ENCODE measurements at places on chromosomes 5 and 9.

DNA sequence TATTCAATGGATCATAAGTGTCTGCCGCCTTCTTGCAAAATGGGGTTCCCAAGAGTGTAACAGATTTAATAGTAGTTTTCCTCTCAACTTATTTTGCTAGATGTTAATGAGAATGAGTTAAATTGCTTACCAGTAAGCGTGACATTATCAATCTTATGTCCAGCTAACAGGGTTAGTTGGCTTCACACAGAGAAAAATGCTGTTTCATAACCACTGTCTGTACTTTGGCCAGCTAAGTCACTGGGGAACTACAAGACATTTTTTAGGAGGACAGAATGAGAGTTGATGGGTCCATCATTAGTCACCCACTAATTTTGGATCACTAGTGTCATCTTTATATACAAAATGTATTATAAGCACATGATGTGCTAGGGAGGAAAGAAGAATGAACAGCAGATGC is 1.4 kb downstream of the CDC37L1 start:
- no peak for DNase-seq

DNA sequence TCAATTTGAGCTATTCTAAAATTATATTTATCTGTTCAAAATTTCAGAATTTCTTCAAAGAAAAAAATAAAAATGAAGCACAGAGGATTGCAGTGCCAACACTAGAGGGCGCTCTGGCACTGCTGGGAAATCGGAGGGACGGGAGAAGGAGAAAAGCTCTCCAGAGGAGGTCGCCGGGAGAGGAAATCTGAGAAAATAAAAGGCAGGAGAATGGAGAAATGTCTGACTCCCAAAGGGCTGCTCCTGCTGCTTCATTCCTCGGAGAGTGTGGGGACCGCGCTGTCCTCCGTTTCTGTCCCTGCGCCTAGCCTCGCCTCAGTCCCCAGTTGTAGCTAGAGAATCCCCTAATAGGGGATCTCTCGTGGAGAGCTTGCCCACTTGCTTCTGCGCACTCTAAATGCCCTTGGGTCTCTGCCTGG is 40.0 kb upstream of the ARSB start:
- peak; percentile 26 for DNase-seq

DNA sequence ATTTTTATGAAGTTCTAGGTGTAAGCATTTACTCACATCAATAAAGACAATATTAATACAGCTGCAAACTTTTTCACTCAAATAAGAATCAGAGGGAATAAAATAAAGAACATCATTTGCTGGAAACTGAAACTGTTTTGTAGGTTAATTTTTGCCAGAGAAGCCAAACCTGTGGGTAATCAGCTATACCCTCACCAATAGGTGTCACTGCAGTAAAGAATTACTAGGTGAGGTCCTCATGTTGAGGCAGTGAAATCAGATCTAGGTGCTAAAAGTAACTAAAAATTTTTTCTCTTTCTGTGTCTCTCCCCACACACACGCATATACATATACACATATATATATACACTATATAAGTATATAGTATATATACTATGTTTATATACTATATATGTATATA is 1016.3 kb upstream of the SEMA6A start:
- peak; percentile 61 for DNase-seq

DNA sequence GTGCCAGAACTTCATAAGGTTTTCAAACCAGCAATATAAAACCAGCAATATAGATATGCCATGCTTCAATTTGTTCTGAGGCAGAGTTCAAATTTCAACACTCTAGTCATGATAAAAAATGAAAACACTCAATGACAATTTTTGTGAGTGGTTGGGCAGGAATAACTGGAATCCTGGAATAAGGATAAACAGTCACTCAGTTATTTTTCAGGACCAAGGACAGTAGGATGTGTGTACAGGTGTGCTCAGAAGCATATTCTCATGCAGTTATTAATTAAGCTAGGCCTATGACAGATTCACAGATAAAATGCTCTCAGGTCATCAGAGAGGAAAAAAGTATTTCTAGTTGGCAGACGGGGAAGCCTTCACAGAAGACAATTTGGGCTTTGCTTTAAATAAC is 117.3 kb upstream of the PPP2R2B start:
- no peak for DNase-seq

DNA sequence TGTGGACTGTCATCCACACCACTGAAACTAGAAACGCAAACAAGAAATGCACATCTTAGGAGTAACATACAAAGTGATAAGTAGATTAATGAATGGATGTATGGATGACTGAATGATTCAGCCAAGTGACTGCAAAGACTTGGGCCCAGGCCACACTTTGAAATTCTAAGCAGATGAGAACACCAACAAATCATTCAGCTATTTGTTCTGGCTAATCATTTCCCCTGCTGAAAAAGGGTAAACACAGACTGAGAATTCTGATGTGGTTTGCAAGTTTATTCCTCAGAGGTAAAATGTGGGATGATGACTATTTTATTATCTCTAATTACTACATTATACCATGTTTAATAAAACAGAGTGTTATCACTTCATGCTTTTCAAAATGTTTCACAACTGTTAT is 163.2 kb upstream of the ADAMTS16 start:
- DNase-seq = no peak

- no peak for DNase-seq
Measured at GRCh38 chr9:104417296-104417695, 86.8 kb upstream of the OR13F1 start.

DNA sequence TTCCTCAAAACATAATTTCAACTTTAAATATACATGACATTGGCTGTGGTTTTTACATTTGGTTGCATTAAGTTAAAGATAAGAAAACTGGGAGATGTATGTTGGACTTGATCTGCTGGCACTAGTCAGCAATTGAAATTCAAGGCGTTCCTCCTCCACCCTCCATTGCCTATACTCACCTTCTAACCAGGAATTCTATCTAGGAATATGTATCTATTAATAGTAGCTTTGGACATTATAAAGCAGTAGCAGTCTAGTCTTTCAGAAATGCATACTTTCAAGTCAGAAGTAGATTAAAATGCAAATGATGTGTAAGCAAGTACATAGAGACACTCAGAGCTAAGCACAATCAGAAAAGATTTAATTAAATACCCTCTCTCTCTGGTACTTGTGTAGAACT is 24.9 kb downstream of the FER start:
- no peak for DNase-seq

DNA sequence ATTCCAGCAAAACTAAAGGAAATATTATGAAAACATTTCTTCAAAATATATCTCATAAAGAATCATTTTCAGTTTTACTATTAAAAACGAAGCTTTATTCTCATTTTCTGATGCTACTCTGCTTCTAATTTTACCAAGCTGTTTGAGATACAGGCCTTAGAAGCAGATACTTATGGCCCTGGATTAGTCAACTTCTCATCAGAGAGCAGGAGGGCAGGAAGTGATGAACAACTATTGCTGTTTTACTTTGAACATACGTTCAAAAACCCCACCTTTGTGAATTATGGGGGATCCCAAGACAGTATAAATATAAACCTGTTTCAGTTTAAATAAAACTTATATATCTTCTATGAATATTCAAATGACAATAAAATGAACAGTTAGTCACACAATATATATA is 16.0 kb downstream of the MPDZ start:
- DNase-seq = no peak

DNA sequence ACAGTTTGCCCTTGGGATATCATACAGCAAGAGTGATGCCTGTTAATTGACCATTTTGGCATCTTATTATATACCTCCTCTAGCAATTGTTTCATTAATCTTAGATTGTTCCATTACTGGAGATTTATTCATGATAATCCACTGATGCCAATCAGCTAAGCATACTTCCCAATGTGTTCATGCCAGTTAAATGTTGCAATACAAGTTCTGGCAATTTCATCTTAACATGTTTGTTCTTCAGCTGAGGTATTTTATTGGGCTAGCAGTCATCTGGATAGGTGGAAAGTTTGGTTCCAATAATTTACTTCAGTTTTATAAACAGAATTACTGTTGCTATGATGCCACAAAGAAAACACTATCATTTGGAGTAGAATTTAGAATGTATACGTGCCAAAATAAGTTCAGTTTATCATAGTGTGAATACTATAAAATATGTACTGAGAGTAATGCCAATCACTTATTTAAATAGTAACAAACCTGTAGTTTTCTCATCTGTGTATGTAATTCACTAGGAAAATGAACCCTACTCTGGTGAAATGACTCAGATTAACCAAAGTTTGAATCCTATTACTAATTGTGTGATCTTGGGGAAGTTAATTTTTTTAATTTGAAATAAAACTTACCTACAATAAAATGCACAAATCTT is 27.9 kb upstream of the IL31RA start:
- DNase-seq = no peak

DNA sequence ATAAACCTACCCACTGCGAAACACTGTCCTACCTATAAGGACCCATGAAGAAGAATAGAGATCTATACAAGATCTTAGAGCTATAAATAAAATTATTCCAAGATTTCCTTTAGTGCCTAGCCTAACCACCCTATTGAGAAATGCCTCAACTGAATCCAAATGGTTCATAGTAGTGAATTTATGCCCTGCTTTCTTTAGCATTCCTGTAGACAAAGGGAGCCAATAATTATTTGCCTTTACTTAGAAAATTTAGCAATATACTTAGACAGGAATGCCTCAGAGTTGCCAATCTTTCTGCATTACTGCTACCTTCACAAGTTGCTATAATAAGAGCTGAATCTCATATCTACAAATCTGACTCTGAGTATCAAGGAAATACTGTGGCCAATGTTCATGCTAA is 62.6 kb downstream of the PUM3 start:
- DNase-seq = no peak

- DNase-seq = no peak
Measured at GRCh38 chr5:80784451-80784850, 129.7 kb upstream of the DHFR start.

GRCh38 chr5:131386779-131387178 is 122.9 kb downstream of the CDC42SE2 start:
- DNase-seq = peak; percentile 22

DNA sequence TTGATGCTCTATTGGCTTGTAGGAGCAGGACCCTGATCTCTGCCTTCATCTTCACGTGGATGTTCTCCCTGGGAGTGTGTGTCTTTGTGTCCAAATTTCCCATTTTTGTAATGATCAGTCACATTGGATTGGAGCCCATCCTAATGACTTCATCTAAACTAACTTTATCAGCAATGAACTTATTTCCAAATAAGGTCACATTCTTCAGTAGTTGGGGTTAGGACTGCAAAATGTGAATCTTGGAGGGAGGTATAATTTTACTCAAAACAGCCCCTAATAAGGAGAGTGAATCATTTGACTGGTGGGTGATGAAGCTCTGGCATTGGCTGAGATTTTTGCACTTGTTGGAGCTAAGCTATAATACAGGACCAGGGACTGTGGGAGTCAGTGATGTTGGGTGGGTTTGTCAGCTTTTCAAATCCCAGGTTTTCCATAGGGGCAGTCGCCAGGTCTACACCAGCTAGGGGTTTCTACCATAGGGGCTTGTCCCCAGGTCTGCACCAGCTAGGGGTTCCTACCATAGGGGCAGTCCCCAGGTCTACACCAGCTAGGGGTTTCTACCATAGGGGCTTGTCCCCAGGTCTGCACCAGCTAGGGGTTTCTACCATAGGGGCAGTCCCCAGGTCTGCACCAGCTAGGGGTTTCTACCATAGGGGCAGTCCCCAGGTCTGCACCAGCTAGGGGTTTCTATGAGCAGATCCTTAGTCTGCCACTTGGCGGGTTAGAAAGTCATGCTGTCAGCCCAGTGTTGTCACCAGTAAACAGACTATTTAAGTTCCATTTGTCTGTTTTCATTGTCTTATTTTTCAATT is 382.6 kb upstream of the DAP start:
- DNase-seq = no peak

DNA sequence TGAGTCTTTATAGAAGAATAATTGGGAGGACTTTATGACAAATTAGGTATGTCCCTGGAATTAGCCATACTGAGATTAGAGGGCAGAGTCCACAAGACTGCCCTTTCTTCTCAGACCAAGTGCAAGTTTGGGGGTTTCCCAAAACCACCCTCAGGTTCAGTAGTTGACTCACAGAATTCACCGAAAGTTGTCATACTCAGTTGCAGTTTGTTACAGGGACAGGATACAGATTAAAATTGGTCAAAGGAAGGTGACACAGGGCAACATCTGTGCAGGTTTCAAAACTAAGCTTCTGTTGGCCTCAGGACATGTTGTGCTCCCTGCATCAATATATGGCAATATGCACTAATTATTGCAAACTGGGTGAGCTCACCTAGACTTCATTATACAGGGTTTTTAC is 3.8 kb downstream of the RANBP17 start:
- no peak for DNase-seq

DNA sequence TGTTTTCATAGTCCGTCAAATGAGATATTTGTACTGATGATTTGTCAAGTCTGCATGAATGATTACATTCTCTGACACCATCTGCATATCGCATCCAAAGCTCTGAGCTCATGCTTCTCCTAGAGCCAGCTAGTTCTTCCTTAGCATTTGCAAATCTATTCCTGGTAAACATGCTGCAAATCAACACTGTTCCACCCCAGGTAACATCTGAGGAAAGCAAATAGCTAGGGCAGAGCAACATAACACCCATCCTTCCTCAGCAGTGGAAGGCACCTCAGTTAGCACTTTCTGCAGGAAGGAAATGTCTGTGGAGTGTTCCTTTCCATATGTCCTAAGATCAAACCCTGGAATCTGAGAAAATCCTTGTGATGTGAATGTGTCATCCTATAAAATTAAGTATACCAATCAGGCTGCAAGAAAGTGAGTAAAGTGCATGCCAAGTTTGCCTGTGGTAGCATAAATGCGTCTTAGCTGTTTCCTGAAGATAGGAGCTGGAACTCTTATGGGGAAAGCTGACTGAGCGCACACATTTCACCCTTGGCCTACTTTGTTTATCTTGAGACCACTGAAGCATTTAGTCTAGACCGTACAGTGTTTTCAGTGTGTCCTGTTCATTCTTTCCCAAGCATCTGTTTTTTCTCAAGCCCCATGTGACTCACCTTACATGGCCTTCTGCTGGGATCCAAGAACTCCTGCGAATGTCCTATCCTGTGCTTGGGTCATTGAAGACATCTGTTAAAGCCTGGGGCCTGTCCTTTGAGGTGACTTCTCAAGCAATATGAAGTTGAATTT is 50.9 kb upstream of the STARD4 start:
- no peak for DNase-seq

GRCh38 chr5:87116825-87117512 is 150.7 kb upstream of the RASA1 start:
- no peak for DNase-seq

All from COR-L47 (cell line).